ENCODE measurements at places on chromosomes 12 and 14. TPM values are rescaled to one million over a fixed set of nuclear protein-coding genes. Genes with fewer than 3 reads are reported as not detected.

GRCh38 chr14:91649930-91650329 lies 82.0 kb downstream of the CATSPERB start:
- no peaks in the 10 kb centered on the region for H3K4me1 ChIP-seq
- no peaks in the 10 kb centered on the region for H3K36me3 ChIP-seq
- no peak overlapping the region for H3K4me3 ChIP-seq
- H3K27me3 ChIP-seq: no peaks in the 10 kb centered on the region

- DNase-seq: peak; percentile 50
- H3K36me3 ChIP-seq: no peaks in the 10 kb centered on the region
- H3K27ac ChIP-seq: no peak overlapping the region
- H3K4me1 ChIP-seq: peaks cover 50% of the 10 kb centered on the region
- no peak overlapping the region for H3K4me3 ChIP-seq
- H3K27me3 ChIP-seq: no peaks in the 10 kb centered on the region
Measured at GRCh38 chr14:60760644-60761364, 26.2 kb downstream of the MNAT1 start.

DNA sequence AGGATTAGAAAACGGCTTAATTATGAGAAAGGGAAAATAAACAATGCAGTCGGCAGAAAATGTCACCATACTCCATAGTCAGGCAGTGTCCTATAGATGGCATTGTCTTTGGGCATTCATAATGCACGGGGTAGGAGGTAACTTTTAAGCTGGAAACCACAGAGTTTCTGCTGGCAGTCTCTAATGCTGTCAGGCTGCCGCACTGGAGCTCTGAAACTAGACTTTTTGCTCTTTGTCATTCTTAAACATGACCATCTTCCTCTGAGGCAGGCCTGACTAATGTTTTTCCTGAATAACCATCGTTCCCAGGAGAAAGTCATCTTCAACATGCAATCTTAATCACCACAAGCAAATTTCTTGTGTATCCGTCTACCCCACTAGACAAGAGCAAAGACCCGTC lies 108.8 kb downstream of the ETNK1 start:
- H3K4me3 ChIP-seq: no peak overlapping the region
- H3K27me3 ChIP-seq: no peaks in the 10 kb centered on the region
- H3K36me3 ChIP-seq: no peaks in the 10 kb centered on the region
- H3K4me1 ChIP-seq: no peaks in the 10 kb centered on the region

DNA sequence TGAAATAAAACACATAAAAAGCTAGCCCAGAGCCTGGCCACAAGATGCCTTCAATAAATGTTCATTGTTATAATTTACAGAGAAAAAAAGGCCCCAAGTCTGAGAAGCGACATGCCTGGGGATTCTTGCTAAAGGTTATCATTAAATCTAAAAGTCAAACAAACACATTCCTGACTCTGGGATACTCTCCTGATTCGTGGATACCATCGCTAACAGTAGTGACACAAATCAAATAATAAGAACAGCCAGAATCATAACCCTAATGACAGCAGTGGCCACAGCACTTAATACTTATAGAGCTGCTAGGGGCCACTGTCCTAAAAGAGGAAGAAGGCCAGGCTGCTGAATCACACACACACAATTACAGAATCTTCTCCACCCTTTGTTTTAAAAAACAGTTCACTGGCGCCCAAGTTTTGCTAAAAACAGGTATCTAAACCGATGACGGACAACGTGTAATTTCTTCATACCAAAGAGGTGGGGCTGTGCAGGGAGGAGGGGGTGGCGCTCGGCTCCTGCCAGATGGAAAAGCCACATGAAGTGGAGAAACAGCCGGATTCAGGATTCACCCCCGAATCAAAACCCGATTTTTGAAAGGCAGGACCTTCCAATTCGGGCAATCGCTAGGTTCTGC lies 1.2 kb downstream of the CLIP1 start:
- peak overlapping the region; percentile 92 for H3K4me3 ChIP-seq
- H3K4me1 ChIP-seq: peaks cover 24% of the 10 kb centered on the region
- peak overlapping the region; percentile 100 for H3K27ac ChIP-seq
- DNase-seq: peak; percentile 79
- no peaks in the 10 kb centered on the region for H3K27me3 ChIP-seq
- peaks cover 7% of the 10 kb centered on the region for H3K36me3 ChIP-seq

DNA sequence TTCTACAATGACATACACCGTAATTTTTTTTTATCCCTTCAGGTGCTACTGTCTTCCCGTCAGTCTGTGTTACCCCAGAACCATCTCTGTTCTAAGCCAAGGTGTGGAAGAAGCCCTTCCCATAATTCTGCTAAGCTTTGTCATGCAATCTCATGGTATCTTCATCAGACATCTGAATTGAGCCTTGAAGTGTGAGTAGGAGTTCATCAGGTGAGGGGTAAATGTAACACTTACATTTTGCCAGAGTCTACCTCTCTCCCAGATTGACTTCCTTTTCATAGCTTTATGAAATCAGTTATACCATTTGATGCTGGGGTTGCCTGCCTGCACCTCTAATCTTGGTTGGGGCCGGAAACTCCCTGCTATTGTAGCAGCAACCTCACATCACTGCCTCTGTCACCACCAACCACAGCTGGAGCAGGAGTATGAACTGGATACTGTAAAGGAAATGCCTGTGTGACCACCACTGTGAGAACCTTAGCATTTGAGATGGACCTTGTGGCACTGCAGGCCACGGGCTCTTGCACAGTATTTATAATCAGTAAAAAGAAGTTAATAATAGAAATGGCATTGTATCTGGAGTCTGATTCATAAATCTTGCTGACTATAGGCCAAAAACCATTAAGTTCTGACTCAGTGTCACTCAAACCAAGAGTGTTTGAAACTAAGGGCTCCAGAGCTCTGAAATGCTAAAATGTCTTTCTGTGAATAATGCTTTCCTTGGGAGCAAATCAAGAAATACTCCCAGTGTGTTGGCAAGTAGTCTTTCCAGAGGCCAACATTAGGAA lies 58.7 kb upstream of the STK38L start:
- no peaks in the 10 kb centered on the region for H3K4me1 ChIP-seq
- no peaks in the 10 kb centered on the region for H3K27me3 ChIP-seq
- H3K27ac ChIP-seq: peak overlapping the region; percentile 60
- H3K36me3 ChIP-seq: no peaks in the 10 kb centered on the region
- no peak overlapping the region for H3K4me3 ChIP-seq

- H3K4me3 ChIP-seq: no peak overlapping the region
- DNase-seq: no peak
- H3K36me3 ChIP-seq: no peaks in the 10 kb centered on the region
- no peaks in the 10 kb centered on the region for H3K4me1 ChIP-seq
- no peaks in the 10 kb centered on the region for H3K27me3 ChIP-seq
Measured at GRCh38 chr12:24977711-24978110, 28.8 kb upstream of the BCAT1 start.

DNA sequence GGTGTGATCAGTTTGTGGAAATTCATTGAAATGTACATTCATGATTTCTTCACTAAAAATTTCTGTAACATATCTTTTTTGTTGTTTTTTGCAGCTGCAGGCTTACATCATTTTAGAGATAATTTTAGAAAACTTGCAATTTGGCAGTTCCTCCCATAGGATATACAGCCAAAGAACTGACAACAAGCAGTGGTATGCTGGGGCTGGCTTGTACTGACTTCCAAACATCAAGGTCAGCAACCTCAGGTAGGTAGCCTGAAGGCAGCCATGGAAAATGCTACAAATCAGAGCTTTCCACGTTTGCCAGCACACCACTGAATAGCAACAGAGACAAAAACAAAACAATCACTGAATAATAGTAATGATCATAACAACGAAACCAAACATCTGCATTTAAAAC lies 21.2 kb downstream of the TRIM9 start:
- no peak overlapping the region for H3K27ac ChIP-seq
- H3K36me3 ChIP-seq: no peaks in the 10 kb centered on the region
- no peaks in the 10 kb centered on the region for H3K4me1 ChIP-seq
- H3K27me3 ChIP-seq: no peaks in the 10 kb centered on the region

- DNase-seq: no peak
- no peak overlapping the region for H3K27ac ChIP-seq
- no peaks in the 10 kb centered on the region for H3K4me1 ChIP-seq
Measured at GRCh38 chr12:96150442-96150841, 43.7 kb upstream of the ELK3 start.

GRCh38 chr14:101467181-101467926 lies 93.9 kb upstream of the DIO3 start:
- no peaks in the 10 kb centered on the region for H3K4me1 ChIP-seq
- H3K36me3 ChIP-seq: no peaks in the 10 kb centered on the region

DNA sequence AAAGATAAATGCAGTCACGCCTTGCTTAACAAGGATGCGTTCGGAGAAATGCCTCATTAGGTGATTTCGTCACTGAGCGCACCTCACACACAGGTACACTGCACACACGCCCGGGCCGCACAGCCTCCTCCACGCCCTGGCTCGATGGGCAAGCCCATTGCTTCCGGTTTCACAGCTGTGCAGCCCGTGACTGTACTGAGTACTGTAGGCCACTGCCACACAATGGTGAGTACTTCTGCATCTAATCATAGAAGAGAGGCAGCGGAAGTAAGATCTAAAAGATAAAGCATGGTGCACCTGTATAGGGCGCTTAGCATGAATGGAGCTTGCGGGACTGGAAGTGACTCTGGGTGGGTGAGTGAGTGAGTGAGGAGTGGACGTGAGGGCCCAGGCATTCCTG lies 4.3 kb downstream of the RIMBP2 start:
- no peaks in the 10 kb centered on the region for H3K36me3 ChIP-seq
- peaks cover 17% of the 10 kb centered on the region for H3K4me1 ChIP-seq
- peaks cover 35% of the 10 kb centered on the region for H3K27me3 ChIP-seq
- H3K27ac ChIP-seq: no peak overlapping the region
- H3K4me3 ChIP-seq: no peak overlapping the region

GRCh38 chr12:113439606-113440030 lies 17.4 kb downstream of the SDSL start:
- no peak overlapping the region for H3K4me3 ChIP-seq
- no peaks in the 10 kb centered on the region for H3K4me1 ChIP-seq
- peaks cover 55% of the 10 kb centered on the region for H3K27me3 ChIP-seq

DNA sequence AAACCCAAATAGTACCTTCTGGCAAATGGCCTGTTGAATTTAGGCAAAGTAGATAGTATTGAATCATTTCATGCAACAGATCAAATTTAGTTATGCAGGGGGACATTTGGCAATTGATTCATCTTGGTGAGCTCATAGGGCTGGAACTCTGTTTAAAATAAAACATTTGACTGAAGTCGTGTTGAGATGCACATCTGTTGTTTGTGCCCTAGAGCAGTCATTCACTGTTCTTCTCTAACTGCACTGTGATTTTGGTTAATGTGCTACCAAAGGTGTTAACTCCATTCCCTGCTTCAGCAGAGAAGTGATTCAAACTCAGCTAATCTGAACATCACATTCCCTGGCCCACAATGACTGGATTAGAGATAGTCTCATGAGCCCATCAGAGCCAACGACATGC lies 44.0 kb upstream of the CSRP2 start:
- no peaks in the 10 kb centered on the region for H3K27me3 ChIP-seq
- H3K36me3 ChIP-seq: no peaks in the 10 kb centered on the region
- no peak overlapping the region for H3K27ac ChIP-seq
- no peak for DNase-seq
- H3K4me3 ChIP-seq: no peak overlapping the region

DNA sequence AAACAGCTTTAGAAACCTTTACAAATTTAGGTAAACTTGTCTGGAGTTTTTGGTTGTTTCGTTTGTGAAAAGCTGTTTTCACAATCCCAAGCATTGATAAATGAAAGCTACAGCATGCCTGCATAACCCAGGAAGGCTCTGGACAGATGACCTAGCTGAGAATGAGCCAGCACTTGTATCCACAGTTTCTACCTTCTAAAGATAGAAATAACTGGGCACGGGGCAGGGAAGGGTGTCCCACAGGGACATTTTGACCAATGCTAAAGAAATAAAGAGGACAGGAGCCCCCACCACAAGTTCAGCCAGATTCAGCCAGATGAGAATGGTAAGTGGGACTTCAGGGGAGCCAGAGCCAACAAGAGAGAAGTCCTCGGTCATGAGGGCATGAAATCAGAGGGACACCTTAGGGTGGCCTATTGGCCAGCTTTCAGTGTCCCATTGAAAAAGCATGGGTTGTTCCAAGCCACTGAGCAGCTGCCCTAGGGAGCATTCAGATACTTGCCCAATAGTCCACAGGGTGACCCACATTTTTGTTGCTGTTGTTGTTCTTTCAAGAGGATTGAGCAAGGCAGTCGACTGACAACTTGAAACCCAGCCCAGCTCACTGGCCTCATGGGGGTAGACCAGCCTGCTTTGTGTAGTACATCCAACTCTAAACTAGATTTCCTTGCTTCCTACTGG lies 140.3 kb upstream of the NUDT4 start:
- DNase-seq: no peak
- no peak overlapping the region for H3K4me3 ChIP-seq
- H3K27ac ChIP-seq: no peak overlapping the region
- peaks cover 2% of the 10 kb centered on the region for H3K4me1 ChIP-seq

GRCh38 chr14:23569443-23570151 lies 2.0 kb upstream of the AP1G2 start:
- H3K36me3 ChIP-seq: peaks cover 15% of the 10 kb centered on the region
- no peak for DNase-seq
- peaks cover 18% of the 10 kb centered on the region for H3K4me1 ChIP-seq
- H3K27ac ChIP-seq: peak overlapping the region; percentile 38
- H3K27me3 ChIP-seq: peaks cover 37% of the 10 kb centered on the region
- H3K4me3 ChIP-seq: no peak overlapping the region

DNA sequence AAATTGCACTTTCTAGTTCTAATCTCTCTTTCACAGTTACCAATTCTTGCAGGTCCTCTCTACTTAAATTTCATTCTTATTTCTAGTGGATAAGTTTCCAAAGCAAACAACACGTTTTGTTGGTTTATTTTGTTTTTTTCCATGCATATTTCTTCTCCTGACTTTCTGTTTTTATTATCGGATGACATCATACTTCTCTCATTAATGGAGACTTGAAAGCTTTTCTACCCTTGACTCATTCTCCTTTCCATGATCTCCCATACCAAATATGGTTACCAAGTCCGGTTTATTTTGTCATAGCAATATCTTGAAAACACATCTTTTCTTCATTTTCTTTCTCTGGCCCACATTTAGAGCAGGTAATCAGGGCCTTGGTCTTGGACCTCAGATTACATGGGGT lies 796.5 kb downstream of the GALC start:
- H3K4me1 ChIP-seq: no peaks in the 10 kb centered on the region
- no peaks in the 10 kb centered on the region for H3K36me3 ChIP-seq
- no peaks in the 10 kb centered on the region for H3K27me3 ChIP-seq
- no peak overlapping the region for H3K4me3 ChIP-seq
- no peak overlapping the region for H3K27ac ChIP-seq

- H3K36me3 ChIP-seq: no peaks in the 10 kb centered on the region
- no peaks in the 10 kb centered on the region for H3K4me1 ChIP-seq
Measured at GRCh38 chr12:83390186-83390585, 703.5 kb downstream of the TMTC2 start.

DNA sequence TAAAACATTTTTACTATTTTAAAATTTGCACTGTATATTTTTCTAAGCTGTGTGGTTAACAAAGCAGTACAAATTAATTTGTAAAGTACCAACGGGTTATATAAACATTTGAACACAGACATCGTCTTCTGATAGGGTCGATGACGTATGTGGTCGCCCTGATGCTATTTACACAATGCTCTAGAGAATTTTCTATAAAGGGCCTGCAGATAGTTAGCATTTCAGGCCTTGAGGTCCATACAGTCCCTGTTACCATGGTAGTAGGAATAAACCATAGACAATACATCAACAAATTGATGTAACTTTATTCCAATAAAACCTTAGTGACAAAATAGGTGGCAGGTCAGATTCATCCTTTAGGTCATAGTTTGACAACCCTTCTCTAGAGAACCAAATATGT lies 25.7 kb upstream of the PDZRN4 start:
- DNase-seq: no peak
- H3K27me3 ChIP-seq: no peaks in the 10 kb centered on the region
- no peak overlapping the region for H3K4me3 ChIP-seq
- H3K36me3 ChIP-seq: no peaks in the 10 kb centered on the region
- no peak overlapping the region for H3K27ac ChIP-seq
- H3K4me1 ChIP-seq: no peaks in the 10 kb centered on the region

Gene PZP
- not detected for total RNA-seq

Gene LRRC10
- not detected for total RNA-seq

Gene LRP1-AS
- total RNA-seq: not detected

Gene FOXG1
- not detected for total RNA-seq

Gene PTPN21
- 20.0 TPM for total RNA-seq

Gene FOXM1
- total RNA-seq: not detected

Gene IAPP
- total RNA-seq: not detected
